HFFc6 (cell line): ENCODE measurements at places on chromosomes 4 and X. TPM values are rescaled to one million over a fixed set of nuclear protein-coding genes. Genes with fewer than 3 reads are reported as not detected.

DNA sequence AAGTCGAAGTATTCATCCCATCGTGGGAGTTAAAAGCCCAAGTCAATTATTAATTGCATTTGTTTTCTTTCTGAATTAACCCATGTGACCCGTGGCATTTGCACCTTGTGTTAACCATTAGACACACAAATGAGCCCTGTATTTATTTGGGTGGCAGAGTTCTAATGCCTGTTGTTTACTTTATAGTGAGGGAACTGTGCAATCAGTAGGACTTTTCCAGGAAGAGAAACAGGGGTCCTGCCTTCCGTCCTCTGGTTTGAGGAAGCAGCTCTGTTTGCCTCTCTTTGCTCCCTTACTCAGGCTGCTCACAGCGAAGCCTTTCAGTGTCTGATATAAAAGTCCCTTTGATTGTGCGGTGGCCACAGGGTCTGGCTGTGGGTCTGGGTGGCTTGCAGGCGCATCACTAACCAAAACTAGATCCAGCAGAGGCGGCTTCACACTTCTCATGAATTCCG is 263.6 kb downstream of the PTTG2 start:
- no peak overlapping the region for H3K27ac ChIP-seq
- DNase-seq = no peak
- H3K4me3 ChIP-seq = no peak overlapping the region

GRCh38 chrX:134520860-134521390 is 61.0 kb downstream of the HPRT1 start:
- no peaks in the 10 kb centered on the region for H3K36me3 ChIP-seq
- no peaks in the 10 kb centered on the region for H3K27me3 ChIP-seq
- peak overlapping the region; percentile 49; the same call in 1 of the 2 replicates for H3K27ac ChIP-seq
- H3K4me3 ChIP-seq = no peak overlapping the region

- 0 out of 2 replicates have a peak, but pooled peaks cover 5% of the 10 kb centered on the region for H3K4me1 ChIP-seq
- DNase-seq = no peak
- H3K27me3 ChIP-seq = peaks cover 5% of the 10 kb centered on the region
- H3K27ac ChIP-seq = no peak overlapping the region
- H3K4me3 ChIP-seq = no peak overlapping the region
Observed at GRCh38 chr4:47372561-47372960, 90.9 kb downstream of the COMMD8 start.

DNA sequence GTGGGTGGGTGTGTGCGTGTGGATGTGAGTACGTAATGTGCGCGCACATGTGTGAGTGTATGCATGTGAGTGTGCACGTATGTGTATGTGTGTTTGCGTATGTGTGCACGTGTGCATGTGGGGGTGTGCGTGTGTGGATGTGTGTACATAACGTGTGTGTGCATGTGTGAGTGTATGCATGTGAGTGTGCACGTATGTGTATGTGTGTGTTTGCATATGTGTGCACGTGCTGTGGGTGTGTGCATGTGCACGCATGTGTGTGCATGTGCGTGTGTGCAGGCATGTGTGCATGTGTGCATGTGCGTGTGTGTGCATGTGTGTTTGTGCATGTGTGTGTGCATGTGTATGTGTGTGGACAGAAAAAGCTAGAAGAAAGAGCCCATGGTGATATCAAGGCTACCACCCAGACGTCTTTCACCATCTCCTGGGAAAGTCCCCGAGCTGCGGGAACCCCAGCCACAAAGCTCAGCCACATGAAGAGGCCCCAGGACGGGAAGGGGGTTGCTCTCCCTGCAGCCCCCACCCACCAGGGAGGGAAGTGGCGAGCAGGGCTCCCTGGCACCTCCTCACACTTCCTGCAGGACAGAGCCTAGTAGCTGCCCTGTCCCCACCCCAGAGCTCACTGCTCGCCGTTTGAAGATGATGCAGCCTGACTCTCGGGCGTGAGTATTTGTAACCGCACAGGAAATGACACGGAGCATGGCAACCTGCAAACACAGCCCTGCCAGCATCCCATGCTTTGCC is 108.3 kb downstream of the DCTD start:
- peaks cover 12% of the 10 kb centered on the region for H3K4me1 ChIP-seq
- no peaks in the 10 kb centered on the region; the same call in 1 of the 2 replicates for H3K27me3 ChIP-seq
- H3K4me3 ChIP-seq = no peak overlapping the region
- H3K27ac ChIP-seq = no peak overlapping the region
- H3K36me3 ChIP-seq = peaks cover 24% of the 10 kb centered on the region

ZNF630 gene
- total RNA-seq = 0.35 to 0.57 TPM in 2 of 3 replicates, not detected in the other

- H3K27me3 ChIP-seq = no peaks in the 10 kb centered on the region
- peaks cover 15% of the 10 kb centered on the region for H3K4me1 ChIP-seq
- H3K36me3 ChIP-seq = no peaks in the 10 kb centered on the region
- H3K4me3 ChIP-seq = peak overlapping the region; percentile 87
Observed at GRCh38 chrX:76148041-76148665, 24.7 kb upstream of the PBDC1 start.

DNA sequence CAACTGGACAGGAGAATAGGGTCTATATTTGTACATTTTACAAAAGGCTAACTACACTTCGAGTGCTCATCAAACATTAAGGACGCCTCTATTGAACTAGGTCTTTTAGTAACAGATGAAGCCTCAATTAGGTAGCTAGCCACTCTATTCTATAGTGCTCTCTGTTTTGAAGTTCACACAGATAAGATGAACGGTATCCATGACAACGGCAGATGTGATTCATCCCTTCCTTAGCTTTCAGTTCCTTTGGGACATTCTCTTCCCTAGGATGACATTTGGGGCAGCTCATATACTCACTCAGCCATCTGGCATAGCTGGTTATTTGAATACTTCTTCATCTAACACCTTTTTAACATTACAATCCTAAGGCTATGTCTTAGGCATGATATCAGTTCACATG is 62.4 kb upstream of the WDFY3 start:
- H3K4me1 ChIP-seq = no peaks in the 10 kb centered on the region
- H3K4me3 ChIP-seq = no peak overlapping the region
- no peak for DNase-seq
- no peak overlapping the region for H3K27ac ChIP-seq

GRCh38 chrX:130728208-130728607 is 174.8 kb downstream of the ENOX2 start:
- peak; percentile 66 for DNase-seq
- peak overlapping the region; percentile 42; the same call in 1 of the 2 replicates for H3K27ac ChIP-seq
- peaks cover 45% of the 10 kb centered on the region for H3K4me1 ChIP-seq
- no peaks in the 10 kb centered on the region for H3K27me3 ChIP-seq

DNA sequence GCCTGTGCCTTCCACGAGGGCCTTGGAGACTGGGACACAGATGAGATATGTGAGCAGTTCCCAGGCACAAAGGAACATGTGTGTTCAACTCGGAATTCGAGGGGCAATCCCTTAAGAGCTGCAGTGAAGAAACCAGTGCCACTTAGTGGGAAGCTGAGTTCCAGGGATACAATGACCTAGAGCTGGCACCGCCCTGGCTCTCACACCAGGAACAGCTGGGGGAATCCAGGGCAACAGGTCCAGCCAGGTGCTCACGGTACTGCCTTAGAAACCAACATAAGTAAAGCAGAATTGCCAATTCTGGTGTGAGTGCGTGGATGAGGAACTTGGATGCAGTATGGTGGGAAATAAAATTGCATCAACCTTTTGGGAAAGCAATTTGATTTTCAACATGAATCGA is 122.9 kb downstream of the AFAP1 start:
- peaks cover 12% of the 10 kb centered on the region for H3K27me3 ChIP-seq
- no peak overlapping the region for H3K4me3 ChIP-seq
- DNase-seq = no peak
- peaks cover 98% of the 10 kb centered on the region for H3K4me1 ChIP-seq
- H3K36me3 ChIP-seq = peaks cover 86% of the 10 kb centered on the region

FAT1 gene
- total RNA-seq = 265 to 439 TPM (median 355 TPM) in 3 replicates

GPR50 gene
- total RNA-seq = not detected in 3 replicates

GRCh38 chrX:139766545-139766983 is 58.6 kb upstream of the MCF2 start:
- H3K4me3 ChIP-seq = no peak overlapping the region
- H3K36me3 ChIP-seq = peaks cover 11% of the 10 kb centered on the region
- no peak for DNase-seq
- H3K27ac ChIP-seq = no peak overlapping the region
- H3K27me3 ChIP-seq = no peaks in the 10 kb centered on the region

GRCh38 chr4:8391972-8392371 is 48.6 kb downstream of the ACOX3 start:
- no peaks in the 10 kb centered on the region for H3K27me3 ChIP-seq
- no peak overlapping the region; the same call in 1 of the 2 replicates for H3K4me3 ChIP-seq
- peaks cover 12% of the 10 kb centered on the region; the same call in 1 of the 2 replicates for H3K36me3 ChIP-seq

BMPR1B gene
- total RNA-seq = not detected in 3 replicates

- H3K4me1 ChIP-seq = peaks cover 48% of the 10 kb centered on the region
- peaks cover 2% of the 10 kb centered on the region for H3K27me3 ChIP-seq
Observed at GRCh38 chr4:20490734-20491133, 209.5 kb upstream of the PACRGL start.

- peaks cover 3% of the 10 kb centered on the region for H3K27me3 ChIP-seq
- H3K4me1 ChIP-seq = peaks cover 16% of the 10 kb centered on the region
- peak overlapping the region; percentile 2; the same call in 1 of the 2 replicates for H3K4me3 ChIP-seq
- peak; percentile 84 for DNase-seq
- peak overlapping the region; percentile 77 for H3K27ac ChIP-seq
Observed at GRCh38 chr4:53987761-53988171, 76.6 kb downstream of the CHIC2 start.

TEX13D gene
- total RNA-seq = not detected in 3 replicates

- H3K4me3 ChIP-seq = peak within 1 kb of the TSS; percentile 18; the same call in 1 of the 2 replicates
- no peaks in the 10 kb centered on the region for H3K27me3 ChIP-seq
- peaks cover 3% of the 10 kb centered on the region; the same call in 1 of the 2 replicates for H3K36me3 ChIP-seq
- H3K27ac ChIP-seq = peak within 1 kb of the TSS; percentile 19; the same call in 1 of the 2 replicates
Observed at GRCh38 chr4:168496834-168497233, at the start of gene PALLD. TSS of gene PALLD (plus strand) at chr4:168497052.

GRCh38 chr4:119170195-119170594 is 34.6 kb downstream of the MYOZ2 start:
- no peak overlapping the region for H3K27ac ChIP-seq
- H3K4me1 ChIP-seq = peaks cover 12% of the 10 kb centered on the region
- no peak overlapping the region for H3K4me3 ChIP-seq
- DNase-seq = no peak
- no peaks in the 10 kb centered on the region for H3K36me3 ChIP-seq
